ENCODE measurements at places on chromosomes 6 and 20. TPM values are rescaled to one million over a fixed set of nuclear protein-coding genes. Genes with fewer than 3 reads are reported as not detected.

GRCh38 chr20:7853493-7853892 is 86.8 kb downstream of the HAO1 start:
- no peaks in the 10 kb centered on the region for H3K36me3 ChIP-seq
- H3K4me3 ChIP-seq: no peak overlapping the region
- no peaks in the 10 kb centered on the region for H3K4me1 ChIP-seq
- no peak overlapping the region for H3K27ac ChIP-seq
- no peaks in the 10 kb centered on the region for H3K27me3 ChIP-seq

The LTV1 gene
- 25.1 TPM for total RNA-seq

The NNAT gene
- not detected for total RNA-seq

DNA sequence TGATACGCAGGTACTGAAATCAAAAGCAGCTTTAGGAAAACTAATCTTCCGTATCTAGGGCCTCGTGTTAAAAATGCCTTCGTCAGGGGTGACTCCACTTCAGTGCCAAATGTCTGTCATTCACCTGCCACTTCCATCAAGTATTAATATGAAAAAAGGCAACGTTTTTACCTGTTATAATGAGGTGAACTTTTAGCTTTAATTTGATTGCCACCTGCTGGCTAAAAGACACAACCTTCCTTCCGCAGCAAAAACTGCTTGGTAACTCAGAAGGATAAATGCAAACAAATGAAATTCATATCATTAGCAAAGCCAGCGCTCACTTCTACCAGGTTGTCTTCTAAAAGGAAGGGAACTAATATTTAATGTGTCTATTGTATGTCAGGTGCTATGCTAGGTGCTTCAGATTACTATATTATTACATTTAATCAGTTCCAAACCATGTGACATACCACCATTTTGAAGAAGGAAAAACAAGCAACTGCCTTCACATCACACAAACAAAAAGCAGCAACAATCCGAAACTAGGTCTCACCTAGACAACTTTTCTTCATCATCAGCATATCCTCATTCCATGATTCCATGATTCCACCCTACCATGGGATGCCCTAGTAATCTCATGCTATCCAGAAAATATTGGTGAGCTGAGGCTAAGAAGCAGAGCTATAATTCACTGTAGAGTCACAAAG is 20.6 kb upstream of the ARHGAP18 start:
- peak overlapping the region; percentile 55 for H3K27ac ChIP-seq
- no peaks in the 10 kb centered on the region for H3K36me3 ChIP-seq
- peak; percentile 53 for DNase-seq
- H3K4me3 ChIP-seq: no peak overlapping the region

The C20orf173 gene
- total RNA-seq: not detected

The ABCC10 gene
- 47.1 TPM for total RNA-seq

- H3K4me3 ChIP-seq: no peak overlapping the region
- H3K27ac ChIP-seq: no peak overlapping the region
- no peaks in the 10 kb centered on the region for H3K36me3 ChIP-seq
- no peaks in the 10 kb centered on the region for H3K4me1 ChIP-seq
- peaks cover 8% of the 10 kb centered on the region for H3K27me3 ChIP-seq
Measured at GRCh38 chr20:2244523-2244922, 51.3 kb upstream of the TGM3 start.

The NKAIN2 gene
- total RNA-seq: not detected

The PRKN gene
- total RNA-seq: 0.77 TPM

The STX11 gene
- 13.7 TPM for total RNA-seq

The SPTLC3 gene
- 1.2 TPM for total RNA-seq

- H3K4me1 ChIP-seq: peaks cover 16% of the 10 kb centered on the region
- no peaks in the 10 kb centered on the region for H3K36me3 ChIP-seq
- H3K27ac ChIP-seq: no peak overlapping the region
Measured at GRCh38 chr6:118751072-118751471, 99.7 kb upstream of the CEP85L start.

The ENPP3 gene
- 0.35 TPM for total RNA-seq

- H3K4me3 ChIP-seq: peak overlapping the region; percentile 88
- peaks cover 51% of the 10 kb centered on the region for H3K4me1 ChIP-seq
- DNase-seq: no peak
Measured at GRCh38 chr6:43058531-43058930, 703 bp downstream of the MRPL2 start.

DNA sequence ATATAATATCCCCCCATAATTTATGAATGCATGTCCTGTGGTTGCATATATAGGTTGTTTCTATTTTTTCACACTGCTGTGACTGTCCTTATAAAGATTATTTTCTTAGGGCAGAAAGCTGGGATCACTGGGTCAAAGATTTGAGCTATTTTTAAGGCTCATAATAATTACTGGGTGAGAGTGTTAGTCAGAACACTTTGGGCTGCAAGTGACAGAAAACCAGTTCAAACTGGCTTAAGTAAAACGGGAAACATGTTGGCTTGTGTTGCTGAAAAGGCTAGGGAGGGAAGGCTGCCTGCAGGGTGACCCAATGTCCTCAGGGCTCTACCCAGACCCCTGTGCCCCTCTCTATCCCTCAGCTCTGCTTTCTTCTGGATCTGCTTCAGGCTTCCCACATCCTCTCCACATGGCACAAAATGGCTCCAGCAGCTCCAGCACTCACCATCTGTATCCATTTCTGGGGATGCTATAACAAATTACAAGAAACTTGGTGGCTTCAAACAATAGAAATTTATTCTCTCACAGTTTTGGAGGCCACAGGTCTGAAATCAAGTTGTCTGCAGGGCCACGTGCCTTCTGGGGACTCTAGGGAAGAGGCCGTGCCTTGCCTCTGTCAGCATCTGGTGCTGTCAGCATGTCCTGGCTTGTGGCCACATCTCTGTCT is 33.1 kb upstream of the MLN start:
- H3K27ac ChIP-seq: no peak overlapping the region
- DNase-seq: no peak
- peaks cover 20% of the 10 kb centered on the region for H3K4me1 ChIP-seq

The ARFGEF3 gene
- total RNA-seq: 0.06 TPM
